ENCODE measurements at places on chromosomes 1 and 21.

DNA sequence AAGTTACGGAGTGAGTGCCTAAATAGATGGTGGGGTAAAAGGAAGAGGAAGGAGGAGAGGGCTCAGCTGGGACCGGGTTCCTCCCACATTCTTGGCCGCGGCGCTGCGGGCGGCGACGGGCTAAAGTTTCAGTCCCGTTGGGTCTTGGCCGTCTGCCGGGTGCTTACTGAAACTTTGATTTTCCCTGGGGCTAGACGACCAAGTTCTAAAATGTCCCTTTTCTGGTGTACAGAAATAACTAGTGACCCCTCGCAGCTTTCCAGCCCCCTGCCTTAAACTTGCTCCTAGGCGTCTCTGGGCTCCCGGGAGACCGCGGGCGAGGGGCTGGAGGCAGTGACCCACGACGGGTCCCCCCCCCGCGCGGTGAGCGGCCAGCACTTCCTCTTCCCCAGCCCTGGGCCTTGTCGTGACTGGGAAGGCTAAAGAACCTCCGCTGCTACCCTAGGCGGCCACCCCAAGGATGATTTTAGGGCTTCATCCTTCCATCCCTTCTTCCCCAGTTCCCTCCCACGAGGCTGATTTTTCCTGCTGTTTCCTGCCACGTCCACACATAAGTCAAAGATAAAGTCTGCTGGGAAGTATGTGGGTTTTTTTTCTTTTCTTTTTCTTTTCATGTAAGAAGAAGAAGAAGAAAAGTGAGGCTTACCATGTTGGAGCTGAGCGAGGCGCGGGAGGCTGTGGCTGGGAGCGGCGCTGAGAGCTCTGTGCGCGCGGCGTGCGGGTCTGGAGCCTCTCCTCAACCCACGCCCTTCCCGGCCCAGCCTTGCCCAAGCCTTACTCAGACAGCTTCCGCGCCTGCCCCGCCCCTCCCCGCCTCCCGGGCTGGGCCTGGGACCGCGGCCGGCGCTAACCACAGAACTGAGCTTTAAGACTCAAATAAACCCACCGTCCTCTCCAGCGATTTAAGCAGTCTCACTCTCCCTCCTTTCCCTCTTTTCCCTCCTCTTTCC, at the start of gene S100A11:
TSS of gene S100A11 (minus strand) at position 738 of the 950 bp plus-strand sequence. CDS start at position 649, 89 bp downstream.
- peak; percentile 9 for DNase-seq

- peak; percentile 50 for DNase-seq
Measured at GRCh38 chr1:68231627-68232288, 565 bp downstream of the WLS start.

- peak; percentile 86 for DNase-seq
Measured at GRCh38 chr1:161193561-161194235, 5.2 kb downstream of the ADAMTS4 start.

DNA sequence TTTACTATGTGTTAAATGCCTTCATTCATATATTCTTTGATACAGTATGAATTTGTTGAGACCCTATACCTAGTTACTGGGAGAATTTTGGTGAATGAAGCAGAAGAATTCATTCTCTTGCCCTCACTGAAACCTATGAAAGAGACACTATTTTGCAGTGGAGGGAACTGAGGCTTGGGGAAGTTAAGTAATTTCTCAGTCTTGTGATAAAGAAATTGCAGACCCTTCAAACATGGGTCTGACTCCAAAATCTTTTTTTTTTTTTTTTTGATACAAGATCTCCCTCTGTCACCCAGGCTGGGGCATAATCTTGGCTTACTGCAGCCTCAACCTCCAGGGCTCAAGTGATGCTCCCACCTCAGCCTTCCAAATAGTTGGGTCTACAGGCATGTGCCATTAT, 132.1 kb downstream of the DNM3 start:
- DNase-seq, result no peak

DNA sequence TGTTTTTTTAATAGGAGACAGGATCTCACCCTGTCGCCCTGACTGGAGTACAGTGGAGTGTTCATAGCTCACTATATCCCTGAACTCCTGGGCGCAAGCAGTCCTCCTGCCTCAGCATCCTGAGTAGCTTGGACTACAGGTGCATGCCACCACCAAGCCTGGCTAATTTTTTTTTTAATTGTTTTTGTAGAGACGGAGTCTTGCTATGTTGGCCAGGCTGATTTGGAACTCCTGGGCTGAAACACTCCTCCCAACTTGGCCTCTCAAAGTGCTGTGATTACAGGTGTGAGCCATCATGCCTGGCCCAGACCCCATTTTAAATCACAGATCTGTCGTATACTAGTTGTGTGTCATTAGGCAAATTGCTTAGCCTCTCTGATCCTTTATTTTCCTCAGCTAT, 161.1 kb downstream of the DYRK1A start:
- no peak for DNase-seq

- DNase-seq, result no peak
Measured at GRCh38 chr1:34845131-34845901, 14.2 kb downstream of the SMIM12 start.

- no peak for DNase-seq
Measured at GRCh38 chr1:8602471-8603219, 214.8 kb downstream of the RERE start.

GRCh38 chr1:160935527-160936258, 18.9 kb downstream of the ITLN2 start:
- no peak for DNase-seq

- no peak for DNase-seq
Measured at GRCh38 chr1:84773195-84773594, 82.9 kb upstream of the SSX2IP start.

DNA sequence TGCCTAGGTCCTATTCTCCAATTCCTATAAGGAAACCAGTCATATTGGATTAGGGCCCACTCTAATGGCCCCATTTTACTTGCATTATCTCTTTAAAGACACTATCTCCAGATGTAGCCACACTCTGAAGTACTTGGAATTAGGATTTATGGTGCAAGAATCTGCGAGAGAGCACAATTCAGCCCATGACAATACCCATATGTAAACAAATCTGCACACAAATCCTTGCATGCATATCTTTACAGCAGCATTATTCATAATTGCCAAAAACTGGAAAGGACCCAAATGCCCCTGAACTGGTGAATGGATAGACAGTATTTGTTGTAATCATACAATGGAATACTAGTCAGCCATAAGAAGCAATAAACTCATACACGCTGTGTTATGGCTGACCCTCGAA, 229.8 kb upstream of the ADAMTS5 start:
- no peak for DNase-seq

DNA sequence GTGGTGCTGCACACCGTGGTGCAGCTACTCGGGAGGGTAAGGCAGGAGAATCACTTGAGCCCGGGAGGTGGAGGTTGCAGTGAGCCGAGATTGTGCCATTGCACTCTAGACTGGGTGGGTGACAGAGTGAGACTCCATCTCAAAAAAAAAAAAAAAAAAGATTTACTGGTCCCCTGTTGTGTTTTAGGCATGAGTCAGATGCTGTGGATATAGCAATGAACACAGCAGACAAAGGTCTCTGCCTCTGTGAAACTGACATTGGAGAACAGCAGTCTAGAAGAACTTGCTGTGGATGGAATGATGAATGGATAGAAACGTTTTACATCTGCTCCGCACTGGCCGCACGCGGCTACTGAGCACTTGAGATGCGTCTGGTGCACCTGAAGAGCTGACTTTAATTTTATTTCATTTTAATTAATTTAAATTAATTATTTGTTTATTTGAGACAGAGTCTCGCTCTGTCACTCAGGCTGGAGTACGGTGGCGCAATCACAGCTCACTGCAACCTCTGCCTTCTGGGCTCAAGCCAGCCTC, 24.5 kb upstream of the EPHA2 start:
- no peak for DNase-seq

DNA sequence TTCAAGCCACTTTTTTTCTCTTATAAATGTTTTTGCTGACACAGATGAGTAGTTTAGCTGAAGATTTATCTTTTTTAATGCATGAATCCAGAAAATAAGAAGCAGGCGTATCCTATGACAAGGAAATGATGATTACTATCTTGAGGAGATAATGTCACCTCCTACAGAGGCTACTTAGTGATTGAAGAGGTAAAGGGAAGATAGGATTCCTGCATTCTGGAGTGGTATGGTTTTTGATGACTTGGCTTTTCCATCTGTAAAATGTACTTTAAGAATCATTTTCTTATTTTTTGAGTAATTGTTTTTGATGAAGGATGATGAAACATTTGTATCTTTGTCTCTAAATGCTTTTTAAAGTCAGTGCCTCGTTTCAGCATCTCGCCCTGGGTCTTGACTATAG, 122.9 kb downstream of the SPATA46 start:
- DNase-seq, result no peak

GRCh38 chr1:159922511-159923202, 2.6 kb downstream of the TAGLN2 start:
- DNase-seq, result no peak

- no peak for DNase-seq
Measured at GRCh38 chr1:96771847-96772246, 50.3 kb downstream of the PTBP2 start.

GRCh38 chr1:86137436-86137835, 19.1 kb downstream of the COL24A1 start:
- no peak for DNase-seq

- no peak for DNase-seq
Measured at GRCh38 chr1:78432016-78432415, 58.8 kb upstream of the PTGFR start.

DNA sequence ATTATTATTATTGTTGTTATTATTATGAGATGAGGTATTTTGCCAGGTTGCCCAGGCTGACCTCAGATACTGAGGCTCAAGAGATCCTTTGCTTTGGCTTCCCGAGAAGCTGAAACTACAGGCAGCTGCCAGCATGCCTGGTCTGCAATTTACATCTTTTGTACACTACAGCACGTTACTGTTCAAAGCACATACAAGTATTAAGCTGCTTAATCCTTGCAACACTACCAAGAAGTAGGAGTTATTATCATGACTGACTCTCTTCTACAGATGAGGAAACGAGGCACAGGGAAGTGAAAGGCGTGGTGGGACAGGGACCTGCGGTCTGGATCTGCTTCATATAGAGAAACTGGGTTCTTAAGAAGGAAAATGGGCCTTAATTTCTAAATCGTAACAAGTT, 11.6 kb downstream of the ERG start:
- no peak for DNase-seq

DNA sequence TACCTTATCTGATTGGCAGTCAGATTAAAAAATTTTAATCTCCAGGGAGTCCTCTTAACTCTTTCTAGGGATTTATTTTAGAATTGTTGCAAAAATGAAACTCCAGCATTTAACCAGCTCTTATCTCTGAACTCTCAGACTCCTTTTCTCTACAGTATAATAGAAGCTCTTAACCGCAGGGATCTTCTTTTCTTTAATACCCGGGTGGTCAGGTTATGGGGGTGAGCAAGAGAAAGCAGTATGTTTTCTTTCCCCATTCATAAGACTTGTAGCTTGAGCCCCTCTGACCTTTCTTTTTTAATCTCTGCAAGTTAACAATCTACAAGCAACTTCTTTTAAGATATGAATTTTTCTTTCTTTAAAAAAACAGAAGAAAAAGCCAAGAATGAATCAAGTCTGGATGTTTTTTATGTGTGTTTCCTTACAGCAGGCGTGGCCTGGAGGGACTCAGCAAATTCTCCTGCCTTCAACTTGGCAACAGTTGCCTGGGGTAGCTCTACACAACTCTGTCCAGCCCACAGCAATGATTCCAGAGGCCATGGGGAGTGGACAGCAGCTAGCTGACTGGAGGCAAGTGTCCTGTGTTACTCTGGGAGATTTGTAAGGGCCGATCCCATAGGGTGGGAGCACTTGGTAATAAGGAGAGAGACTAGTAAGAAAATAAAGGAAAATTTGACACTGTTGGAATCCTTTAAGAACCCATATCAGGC, 13.4 kb upstream of the OLFML3 start:
- no peak for DNase-seq

DNA sequence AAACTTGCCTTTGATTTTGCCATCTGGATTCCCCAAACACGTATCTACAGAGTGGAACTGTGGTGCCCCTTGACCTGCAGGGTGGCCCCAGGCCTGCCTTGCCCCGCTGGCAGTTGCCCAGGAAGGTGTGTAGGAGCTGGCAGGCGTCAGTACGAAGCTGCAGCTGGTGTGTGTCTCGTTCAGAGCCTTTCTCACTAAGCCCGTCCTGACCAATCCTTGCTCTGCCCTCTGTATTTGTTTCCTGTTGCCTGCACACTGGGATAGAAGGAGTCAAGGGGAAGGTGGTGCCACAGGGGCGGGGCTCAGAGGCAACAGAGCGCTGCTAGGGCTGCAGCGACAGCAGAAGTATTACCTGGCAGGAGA, 5.2 kb upstream of the VSIG8 start:
- no peak for DNase-seq

DNA sequence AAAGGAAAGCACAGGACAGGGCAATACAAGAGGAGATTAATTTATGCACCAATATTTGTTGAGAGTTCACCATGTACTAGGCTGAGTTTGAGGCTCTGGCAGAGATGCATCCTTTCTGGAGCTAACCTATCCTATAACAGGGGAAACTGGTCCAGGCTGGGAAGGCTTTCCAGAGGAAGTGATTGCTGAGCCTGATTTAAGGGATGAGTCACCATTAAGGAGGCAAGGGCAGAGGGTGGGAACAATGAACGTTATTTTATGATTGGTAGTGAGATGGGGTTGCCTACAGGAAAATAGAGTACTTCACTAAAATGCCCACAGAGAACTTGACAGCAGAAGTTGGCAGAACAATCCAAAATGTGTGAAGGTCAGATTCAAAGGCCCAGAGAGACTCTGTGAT, 141.4 kb downstream of the PLPP3 start:
- DNase-seq, result no peak

DNA sequence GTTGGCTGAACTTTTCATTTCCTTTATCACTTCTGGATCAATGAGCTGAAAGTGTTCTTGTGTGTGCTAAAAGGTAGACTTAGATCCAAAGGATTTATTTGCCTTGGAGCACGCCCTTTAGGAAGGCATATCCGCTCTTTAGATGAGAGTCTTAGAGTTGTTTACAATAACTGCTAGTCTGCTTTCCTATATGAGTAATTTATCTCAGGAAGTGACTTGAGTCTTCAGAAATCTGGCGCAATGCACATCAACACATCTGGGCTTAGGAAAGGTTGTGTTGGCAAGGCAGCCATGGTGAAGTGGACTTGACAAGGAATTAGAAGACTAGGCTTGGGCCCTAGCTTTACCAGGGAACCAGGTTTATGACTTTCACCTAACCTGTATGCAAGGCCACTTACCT, 204.1 kb upstream of the PTGFR start:
- no peak for DNase-seq

Data from midbrain (tissue), 1 donor.